HepG2 (cell line): ENCODE measurements at places on chromosomes 5 and 9. TPM values are rescaled to one million over a fixed set of nuclear protein-coding genes. Genes with fewer than 3 reads are reported as not detected.

- DNase-seq: no peak
Measured at GRCh38 chr5:82274343-82275211, 3.6 kb downstream of the RPS23 start.

DNA sequence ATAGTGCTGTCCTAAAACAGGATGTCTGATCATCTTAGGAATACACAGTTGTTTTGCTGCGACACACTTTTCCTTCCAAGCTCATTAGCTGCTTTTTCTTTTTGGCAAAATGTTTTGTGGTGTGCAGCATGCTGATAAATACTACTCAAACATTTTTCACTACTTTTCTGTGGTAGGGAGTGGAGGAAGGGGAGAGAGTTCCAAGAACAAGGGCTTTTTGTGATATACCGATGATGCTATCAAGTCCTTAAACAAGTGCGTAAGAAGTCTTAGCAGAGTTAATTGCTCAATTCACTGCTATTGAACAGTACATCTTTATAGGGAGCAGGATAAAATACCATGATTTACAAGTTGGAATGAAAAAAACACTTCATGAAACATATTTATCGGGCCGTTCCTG lies 23.6 kb upstream of the TEK start:
- no peak for DNase-seq

LPAR1 gene
- not detected in 2 replicates for total RNA-seq

- no peak for DNase-seq
Measured at GRCh38 chr5:180688330-180689070, 39.1 kb upstream of the FLT4 start.

CNTNAP3 gene
- total RNA-seq: 0.84 TPM in 1 of 2 replicates, not detected in the other

PAIP2 gene
- 61.5 and 104 TPM in 2 replicates for total RNA-seq

SPINK13 gene
- not detected in 2 replicates for total RNA-seq

GRCh38 chr9:128819716-128820664 lies 1.7 kb downstream of the ENDOG start:
- DNase-seq: no peak

DNA sequence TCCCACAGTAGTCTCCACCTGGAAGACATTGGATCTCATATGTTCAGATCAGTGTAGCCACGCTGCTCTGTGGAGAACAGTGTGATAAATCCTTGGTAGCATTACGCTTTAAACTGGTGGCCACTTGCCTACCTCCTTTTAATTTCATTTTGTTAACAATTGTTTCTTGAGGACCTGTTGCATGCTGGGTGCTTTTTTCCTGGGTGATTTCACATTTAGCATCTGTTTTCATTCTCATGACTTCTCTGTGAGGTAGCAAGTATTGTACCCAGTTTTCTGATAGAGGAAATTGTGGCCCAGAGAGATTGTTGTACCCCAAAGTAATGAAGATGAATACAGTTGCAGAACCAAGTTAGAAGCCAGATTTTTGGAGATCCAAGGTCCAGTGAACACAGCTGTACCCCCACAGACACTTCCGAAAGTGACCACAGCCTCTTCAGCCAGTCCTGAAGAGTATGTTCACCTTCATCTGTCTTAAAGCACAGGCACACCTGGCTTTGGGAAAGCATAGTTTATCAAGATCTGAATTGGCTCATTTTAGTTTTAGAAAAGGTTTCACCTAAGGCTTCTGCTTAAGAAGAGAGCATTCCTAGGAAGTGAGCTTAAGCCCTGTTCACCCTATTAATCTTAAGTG lies 75.2 kb downstream of the F2RL2 start:
- DNase-seq: no peak

DNA sequence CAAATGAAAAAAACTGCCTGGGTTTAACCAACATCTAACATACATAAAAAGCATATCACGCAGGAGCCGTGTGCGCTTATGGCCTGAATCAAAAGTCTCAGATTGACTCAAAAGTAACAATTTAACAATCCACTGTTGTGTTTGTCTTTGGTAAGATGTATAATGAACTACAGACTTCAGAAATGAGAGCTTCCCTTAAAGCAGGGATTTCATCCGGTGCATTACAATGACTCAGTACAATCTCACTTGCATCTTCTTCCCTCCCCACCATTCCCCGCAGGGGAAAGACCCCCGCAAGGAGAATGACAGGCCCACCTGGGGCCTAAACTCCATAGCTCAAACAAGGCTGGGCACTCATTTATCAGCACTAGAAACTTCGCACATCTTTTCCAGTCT lies 1.4 kb downstream of the ZFR start:
- no peak for DNase-seq

C9orf153 gene
- 0.44 TPM in 1 of 2 replicates, not detected in the other for total RNA-seq

DNA sequence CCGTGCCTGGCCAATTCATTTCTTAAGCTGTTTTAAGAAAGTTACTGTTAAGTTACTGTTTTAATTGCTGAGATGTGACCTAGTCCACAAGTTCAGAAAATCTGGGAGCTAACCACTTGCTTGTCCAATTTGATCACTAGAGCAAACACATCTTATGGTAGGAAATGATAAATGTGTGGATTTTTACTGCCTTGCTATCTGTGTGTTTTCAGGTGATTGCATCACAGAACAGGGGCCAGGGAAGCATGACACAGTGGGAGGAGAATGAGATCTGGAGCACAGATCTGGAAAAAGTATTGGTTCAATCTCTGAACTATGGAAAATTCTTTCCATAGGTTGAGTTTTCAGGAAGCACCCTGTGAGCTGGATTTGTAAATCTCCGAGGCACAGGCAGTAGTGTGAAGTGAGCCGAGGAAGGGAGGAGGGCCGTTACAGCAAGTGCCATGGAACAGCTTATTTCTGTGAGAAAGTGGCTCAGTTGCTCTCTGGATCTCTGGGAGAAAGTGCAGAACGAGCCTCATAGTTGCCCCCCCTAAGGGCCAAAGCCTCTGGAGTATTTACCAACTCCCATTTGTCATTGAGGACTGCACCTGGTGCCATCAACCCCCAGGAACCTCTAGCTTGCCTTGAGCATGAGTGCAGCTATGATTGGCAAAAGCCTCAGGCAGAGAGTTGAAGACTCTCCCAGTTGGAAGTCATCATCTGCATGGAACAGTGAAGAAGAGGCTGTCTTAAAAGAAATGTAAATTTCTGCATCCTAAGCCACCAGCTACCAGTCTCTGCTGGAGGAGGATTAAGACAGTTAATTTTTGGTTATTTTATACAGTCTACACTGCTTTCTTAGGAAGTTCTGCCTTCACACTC lies 161.8 kb upstream of the CLINT1 start:
- DNase-seq: no peak

GRCh38 chr9:23302281-23302680 lies 523.8 kb downstream of the ELAVL2 start:
- no peak for DNase-seq

- no peak for DNase-seq
Measured at GRCh38 chr5:154971501-154971900, 30.6 kb downstream of the MRPL22 start.

- DNase-seq: no peak
Measured at GRCh38 chr5:11174591-11174990, 413.6 kb upstream of the DAP start.
